ENCODE measurements at places on chromosomes 6 and 20.
A peak's percentile ranks its signal among the peaks of the same experiment; 100 is the strongest.

- DNase-seq, result peak; percentile 56
Measured at GRCh38 chr20:22339091-22339881, 245.1 kb downstream of the FOXA2 start.

DNA sequence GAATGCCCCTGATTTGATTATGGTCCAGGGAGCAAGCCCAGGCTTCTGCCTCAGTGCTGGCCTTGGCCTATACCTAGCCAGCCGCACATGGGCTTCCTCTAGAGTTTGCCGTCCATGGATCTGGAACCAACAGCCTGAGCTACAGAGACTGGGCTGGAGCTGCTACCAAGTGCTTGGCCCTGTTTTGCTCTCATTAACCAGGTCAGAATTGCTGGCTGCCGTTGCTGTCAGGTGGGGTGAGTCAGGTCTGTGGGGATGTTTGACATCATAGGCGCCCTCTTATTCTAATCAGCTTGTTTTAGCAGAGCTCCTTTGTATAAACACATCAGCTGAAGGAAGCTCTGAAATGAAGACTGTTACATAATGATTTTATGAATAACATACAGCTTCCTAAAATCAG, 83.1 kb upstream of the PHACTR2 start:
- no peak for DNase-seq

DNA sequence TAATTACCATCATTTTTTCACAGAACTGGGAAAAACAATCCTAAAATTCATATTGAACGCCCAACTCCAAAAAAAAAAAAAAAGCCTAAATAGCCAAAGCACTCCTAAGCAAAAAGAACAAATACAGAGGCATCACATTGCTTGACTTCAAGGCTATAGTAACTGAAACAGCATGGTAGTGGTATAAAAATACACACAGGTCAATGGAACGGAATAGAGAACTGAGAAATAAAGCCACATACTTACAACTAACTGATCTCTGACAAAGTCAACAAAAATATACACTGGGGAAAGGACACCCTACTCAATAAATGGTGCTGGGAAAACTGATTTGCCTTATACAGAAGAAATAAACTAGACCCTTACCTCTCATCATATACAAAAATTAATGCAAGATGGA, 89.6 kb downstream of the MRAP2 start:
- no peak for DNase-seq

- DNase-seq, result no peak
Measured at GRCh38 chr6:168239044-168239773, 80.4 kb downstream of the DACT2 start.

DNA sequence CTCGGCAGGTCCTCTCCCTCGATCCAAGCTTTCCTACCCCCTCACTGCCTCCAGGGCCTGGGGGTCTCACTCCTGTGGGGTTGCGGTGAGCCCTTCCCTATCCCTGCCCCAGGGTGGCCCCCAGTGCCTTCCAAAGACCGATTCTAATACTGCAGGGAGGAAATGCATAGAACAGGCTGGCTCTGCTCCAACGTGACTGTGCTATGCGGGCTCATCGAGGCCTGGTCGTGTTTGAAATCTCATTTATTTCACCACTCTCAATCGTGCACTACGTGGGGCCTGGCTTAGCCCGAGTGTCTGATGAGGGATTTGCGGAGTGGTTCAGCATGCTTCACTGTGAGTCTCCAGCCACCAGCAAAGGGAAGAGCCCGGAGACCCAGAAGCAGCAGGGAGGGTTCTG, 60.9 kb downstream of the CDH4 start:
- DNase-seq, result no peak

DNA sequence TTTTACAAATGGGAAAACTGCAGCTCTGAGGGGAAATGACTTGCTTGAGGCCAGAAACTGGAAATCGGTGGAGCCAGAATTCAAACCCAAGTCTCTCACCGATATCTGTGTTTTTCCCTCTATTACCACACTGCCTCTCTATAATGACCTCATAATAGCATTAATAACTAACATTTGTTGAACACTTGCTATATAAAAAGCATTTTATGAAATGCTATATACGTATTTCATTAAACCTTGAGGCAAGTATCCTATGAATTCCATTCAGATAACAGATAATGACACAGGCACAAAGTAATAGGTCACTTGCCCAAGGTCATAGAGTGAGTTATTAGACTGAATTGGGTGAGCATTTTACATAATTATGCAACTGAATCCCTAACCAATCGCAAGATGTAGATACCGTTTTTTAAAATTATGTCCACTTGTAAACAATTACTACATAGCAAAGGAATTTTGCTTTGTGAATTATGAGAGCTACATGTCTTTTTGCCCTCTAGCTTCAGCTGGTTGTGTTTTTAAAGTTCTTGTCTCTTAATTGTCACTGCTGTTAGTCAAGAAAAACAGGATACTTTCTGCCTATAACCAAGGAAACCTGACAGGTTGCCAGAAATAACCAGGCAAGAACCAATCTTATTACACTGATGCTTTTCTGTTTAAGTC, 4.7 kb downstream of the DSN1 start:
- no peak for DNase-seq

DNA sequence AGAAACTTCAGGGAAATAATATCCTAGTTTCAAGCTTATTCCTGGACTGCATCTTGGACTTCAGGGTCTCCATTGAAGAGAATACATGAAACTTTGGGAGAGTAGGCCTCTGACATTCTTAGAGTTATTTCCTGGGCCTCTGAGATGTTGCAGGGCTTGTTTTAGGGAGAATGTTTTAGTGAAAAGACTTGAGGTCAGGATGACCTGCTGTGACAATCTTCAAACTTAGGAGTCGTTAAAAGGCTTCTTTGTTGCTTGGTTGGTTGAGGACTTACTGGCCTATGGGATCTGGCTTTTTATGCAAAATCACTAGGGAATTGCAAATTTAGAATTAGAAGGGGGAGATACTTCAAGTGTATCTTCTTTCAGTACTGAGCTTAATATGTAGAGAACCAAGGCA, 613.2 kb upstream of the FLRT3 start:
- DNase-seq, result no peak

DNA sequence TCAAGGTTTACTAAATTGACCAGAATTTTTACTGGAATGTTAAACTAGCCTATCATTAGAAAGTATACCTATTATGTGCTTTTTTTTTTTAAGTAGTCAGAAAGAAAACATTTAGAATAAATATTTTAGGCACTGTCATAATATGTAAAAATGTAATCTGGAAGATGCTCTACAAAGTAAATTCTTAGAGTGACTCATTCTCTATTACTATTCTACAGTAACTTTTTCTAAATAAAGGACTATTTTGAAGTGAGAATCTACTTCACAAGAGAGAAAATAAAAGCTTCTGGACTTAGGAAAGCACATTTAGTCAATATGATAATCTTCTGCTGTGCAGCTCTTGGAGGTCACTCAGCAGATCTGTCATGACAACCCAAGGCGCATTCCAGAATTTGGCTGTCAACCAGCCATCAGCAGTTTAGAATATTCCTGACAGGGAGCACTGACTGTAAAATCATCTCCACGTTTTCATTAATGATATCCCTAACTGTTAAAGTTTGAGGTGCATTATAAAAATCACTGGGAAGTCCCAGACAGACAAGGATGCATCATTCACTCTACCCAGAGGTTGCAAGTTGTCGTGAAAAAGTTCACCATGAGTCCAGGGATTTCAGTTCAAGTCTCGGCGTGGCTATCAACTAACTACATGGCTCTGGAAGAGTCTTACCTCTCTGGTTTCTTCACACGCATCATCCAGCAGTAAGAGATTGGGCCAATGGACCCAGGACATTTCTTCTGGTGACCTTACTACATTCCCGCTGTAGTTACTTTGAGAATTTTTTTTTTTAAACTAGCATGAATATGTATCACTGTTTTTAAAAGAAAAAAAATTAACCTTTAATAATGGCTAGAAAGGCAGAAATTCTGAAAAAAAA, 374.9 kb downstream of the GJA1 start:
- DNase-seq, result no peak

DNA sequence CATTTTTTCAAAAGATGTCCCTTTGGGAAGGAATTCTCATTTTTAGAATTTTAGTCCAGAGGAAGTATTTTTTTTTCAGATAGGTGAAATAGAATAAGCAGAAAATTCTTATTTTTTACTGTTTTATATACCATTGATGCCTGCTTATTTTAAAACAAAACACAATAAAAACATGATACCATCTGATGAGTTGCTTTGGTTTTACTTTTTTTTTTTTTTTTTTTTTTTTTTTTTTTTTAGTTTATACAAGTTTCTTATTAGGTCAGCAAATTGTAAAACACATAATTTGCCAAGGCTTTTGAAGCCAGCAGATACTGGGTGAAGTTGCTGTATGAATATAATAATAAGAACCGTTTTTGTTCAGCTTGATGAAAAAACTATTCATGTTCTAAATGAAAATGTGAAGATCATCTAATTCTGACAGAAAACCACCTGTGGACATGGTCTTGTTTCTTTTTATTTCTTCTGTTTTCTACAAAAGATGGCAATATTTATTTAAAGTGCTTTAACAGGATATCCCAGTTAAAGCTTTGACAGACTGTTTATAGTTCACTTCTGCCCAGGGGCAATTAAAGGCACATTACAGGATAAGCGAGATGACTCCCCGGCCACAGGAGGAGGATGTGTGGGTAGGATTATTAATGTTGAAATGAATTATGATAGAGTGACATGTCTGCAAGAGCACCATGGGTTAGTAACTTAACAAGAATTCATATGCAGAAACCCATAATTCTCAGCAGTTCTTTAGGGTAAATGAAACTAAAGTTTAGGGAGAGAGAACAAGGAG, 31.1 kb downstream of the MYB start:
- peak; percentile 73 for DNase-seq

DNA sequence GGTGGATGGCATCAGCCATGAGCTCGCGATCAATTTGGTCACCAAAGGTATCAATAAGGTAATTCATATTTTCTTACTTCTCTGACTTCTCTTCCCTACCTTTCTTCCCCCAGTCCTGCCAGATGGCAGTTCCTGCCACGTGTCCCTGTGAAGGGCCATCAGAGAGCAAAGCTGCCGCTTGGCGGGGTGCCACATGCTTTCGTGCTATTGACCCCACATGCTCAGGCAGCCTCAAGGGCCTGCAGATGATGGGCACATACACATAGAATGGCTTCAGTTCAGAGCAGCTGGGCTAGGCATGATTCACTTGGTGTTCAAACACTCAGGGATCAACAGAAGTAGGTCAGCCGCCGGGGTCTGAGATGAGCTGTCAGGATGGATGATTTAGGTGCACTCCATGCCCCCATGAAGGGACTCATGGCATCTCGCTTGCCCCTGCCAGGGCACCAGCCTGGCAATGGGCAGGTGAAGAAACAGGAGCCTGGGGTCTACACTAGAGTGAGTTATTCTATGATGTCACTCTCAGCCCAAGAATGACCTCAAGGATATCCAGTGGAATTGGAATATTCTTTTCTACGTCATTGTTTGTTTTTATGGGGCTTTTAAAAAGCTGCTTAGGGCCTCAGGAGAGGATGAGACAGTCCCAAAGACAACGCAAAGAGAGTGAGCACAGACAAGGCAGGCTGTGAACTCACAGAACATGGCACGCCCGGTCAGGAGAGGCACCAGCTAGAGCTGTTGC, 25.5 kb downstream of the BANF2 start:
- DNase-seq, result no peak

- DNase-seq, result no peak
Measured at GRCh38 chr6:134003542-134003951, 48.9 kb downstream of the SLC2A12 start.

DNA sequence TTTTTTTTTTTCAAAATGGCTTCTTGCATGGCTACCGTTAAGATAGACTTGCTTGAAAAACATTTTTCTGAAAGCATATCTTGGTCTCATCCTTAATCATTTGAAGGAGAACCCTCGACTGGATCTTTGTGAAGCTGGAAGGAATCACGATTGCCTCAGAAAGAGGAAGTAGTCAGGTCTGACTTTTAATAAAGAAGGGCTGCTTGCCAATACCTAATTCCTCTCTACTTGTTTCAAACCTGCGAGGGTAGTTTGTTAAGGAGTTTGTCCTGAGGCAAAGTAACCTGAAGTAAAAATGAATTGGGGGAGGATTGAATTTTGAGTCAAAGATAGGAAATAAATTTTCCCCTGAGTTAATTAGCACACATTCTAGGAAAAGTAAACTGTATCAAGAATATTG, 288.1 kb upstream of the MAP3K7 start:
- DNase-seq, result no peak

DNA sequence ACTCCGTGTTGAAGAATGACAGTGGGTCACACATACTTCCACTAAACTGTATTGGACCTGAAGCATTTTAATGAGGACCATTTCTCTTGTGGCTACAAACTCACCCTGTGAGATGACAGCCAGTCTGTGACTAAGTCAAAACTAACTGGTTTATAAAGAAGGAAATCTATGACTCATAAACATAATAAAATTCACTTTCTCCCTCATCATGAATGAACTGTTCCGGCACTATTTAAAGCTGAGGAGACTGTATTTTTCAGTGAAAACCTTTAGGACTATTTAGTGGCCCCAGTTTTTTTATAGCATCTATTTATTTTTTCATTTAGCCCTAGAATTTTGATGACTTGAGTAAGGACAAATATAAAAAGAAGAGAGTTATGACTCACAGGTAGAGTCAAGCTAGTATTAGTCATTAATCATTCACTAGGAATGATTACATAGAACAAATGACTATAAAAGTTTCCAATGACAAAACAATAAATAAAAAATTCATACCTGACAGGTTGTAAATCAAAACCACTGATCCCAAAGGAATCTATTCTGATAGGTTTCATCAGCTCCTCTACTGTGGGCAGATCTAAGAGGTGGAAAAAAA, 34.2 kb downstream of the CEP162 start:
- DNase-seq, result peak; percentile 1

- no peak for DNase-seq
Measured at GRCh38 chr20:36468149-36469000, 72.9 kb upstream of the MYL9 start.

DNA sequence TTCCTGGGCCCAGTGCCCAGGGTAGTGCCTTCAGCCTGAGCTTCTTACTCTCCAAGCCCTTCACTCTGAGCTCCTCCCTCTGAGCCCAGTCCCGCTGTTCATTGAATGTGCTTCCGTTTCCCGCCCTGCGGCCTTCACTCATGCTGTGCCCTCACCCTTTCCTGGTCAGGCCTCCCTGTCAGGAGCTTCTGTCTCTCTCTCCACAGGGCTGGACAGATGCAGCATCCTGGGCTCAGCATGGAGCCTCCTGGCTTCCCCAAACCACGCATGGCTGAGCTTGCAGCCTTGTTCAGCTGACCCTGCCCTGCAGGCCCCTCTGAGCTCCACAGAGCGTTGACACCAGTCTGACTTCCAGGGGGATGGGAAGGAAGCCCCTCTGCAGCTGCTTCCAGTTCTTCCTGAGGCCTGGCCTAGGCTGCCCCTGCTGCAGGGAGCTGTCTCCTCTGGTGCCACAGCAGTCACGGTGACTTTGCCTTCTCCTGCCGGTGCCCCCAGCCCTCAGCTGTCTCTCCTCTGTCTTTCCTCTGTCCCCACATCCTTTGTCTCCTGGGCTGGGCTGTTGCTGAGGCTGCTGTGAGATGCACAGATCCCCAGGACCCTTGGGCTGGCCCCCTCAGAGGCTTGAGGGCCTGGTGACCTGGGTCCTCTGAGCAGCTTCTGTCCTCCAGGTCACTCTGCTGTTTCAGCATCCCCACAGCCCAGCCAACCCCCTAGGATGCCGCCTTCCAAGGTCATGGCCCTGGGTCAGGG, 7.9 kb upstream of the MYT1 start:
- DNase-seq, result no peak
